ENCODE measurements at places on chromosomes 4 and X.

DNA sequence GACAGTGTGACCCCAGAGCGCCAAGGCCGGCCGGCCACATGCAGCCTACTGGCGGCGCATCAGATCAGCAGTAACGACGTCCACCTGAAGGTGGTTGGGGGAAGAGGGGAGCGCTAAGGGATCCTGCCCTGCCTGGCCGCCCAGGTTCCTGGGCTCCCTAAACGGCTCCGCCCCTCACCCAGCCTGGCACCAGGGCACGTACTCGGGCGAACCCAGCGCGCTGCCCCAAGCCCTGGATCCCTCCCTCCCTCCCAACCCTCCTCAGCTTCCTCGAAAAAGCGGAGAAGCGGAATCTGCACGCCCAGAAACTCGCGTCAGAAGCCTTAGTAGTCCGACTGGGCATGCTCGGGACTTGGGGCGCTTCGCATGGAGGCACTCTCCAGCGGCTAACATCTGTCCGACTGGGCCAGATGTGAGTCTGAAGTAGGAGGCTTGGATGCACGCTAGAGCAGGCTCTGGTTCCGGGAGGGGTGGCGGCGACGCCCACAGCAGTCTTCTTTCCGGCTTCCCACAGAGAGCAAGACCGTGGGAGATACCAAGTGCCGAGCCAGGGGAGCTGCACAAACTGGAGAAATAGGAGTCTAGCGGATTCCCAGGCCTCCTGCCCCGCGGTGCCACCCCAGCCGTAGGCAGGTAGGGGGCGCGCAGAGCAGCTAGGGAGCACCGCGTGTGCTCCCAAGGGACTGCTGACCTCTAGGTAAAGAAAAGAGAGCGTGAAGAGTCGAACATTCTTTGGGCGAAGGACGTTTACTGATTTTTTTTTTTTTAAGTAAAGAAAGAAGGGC is 114.3 kb upstream of the TEX13C start:
- no peak for DNase-seq

- no peak for DNase-seq
Observed at GRCh38 chr4:57080781-57081650, 29.2 kb downstream of the IGFBP7 start.

- DNase-seq = peak; percentile 52
Observed at GRCh38 chrX:125826080-125826479, 340.0 kb downstream of the DCAF12L2 start.

DNA sequence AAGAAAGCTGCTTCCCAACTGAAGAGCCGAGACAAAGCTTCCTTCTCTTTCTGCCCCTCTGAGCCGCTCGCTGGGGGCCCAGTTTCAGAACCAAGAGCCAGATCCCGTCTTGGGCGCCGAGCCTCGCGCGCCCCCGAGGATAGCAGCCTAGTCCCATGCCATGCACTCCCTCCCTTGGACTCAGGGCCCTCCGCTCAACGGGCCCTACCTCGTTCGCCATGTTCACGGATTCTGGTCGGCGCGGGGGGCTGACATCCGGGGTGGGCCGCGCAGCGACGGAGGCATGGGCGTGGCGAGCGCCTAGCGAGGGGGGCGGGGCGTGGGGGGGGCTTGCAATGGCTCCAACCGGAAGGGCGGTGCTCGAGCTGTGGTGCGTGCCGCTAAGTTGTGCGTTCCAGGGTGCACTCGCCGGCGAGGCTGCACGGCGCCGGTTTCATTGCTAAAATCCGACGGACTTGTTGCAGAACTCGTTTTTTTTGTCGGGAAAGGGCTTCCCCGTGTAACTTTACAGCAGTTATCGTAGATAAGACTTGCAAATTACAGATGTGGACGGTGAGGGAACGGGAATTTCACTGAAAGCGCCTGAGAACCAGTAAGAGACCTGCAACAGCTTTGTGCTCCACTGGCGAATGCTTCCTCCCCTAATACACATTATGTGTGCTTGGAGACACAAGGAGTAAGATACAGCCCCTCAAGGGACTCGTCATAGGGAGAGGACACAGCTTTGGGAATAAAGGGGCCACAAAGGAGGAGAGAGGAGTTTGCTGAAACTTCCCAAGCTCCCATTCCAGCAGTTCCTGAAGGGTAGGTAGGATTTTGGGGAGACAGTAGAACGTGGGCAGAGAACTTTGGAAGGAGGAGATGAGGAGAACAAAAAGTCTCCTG is at the start of gene ADH5:
Gene ADH5 (minus strand): TSS at position 308 of the 885 bp plus-strand sequence. CDS start 88 bp downstream, at position 220.
- peak; percentile 75 for DNase-seq

DNA sequence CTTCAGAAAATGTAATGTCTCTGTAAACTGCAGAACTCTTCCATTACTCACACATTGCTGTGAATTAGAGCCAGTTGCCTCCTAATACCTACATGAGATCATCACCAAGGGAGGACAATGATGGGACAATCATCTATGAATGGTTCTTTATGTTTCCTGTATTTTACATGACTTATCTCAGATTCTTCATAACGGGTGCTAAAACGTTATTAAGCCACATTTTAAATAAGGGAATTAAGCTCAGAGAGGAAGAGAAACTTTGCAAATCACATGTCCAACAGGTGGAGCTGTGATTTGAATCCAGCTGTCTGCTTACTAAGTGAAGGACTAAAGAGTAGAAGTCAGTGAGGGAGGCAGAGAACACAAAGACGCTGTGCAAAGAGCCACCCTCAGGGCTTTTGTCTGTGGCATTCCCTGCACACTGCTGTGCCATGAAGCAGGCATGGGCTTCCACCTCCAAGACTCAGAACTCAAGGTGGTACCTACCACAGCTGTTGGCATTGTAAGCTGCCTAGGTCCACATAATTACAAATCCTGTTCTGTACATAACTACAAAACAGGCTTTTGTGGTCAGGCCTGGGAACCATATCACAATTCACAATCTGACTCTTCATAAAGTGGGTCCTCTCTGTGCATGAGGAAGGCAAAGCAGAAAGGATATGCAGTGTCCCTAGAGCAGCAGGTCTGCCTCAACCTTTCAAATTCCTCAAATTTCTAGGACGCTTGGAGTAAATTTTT is 12.8 kb downstream of the TBC1D9 start:
- peak; percentile 72 for DNase-seq

DNA sequence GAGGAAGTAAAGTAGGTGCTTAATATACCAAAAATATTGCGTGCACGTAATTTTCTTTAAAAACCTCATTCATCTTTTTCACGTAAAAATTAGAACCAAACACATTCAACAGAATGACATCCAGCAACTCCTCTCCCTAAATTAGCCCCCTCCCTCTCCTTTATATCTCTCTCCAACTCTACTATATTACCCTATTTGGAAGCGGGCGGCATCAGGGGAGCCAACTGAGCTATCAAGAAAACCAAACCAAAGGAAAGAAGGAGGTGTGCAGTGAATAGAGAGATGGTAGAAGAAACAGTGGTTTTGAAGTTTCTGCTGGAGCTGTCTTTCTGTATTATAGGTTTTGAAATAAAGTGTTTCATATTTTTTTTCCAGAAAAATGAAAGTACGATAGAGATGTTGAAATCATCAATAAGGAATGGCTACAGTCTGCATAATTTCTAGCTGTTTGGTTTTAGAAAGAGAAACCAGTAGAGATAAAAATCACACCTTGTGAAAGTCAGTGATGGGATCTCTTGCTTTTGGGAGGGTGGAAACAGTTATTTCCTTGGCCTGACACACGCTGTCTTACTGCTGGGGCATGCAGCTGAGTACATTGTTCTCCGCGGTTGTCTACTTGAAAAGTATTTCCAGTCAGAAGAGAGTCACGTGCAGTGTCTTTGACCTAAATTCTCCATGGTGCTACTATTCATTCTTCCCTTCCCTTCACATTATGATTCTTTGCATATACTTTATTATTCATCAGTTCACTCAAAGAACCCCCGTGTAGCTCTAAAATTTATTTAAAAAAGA is 94.1 kb upstream of the WDR17 start:
- no peak for DNase-seq

- DNase-seq = peak; percentile 63
Observed at GRCh38 chr4:22515145-22515887, 550 bp downstream of the ADGRA3 start.

- DNase-seq = peak; percentile 11
Observed at GRCh38 chrX:14028473-14028872, 1.2 kb downstream of the GEMIN8 start.

DNA sequence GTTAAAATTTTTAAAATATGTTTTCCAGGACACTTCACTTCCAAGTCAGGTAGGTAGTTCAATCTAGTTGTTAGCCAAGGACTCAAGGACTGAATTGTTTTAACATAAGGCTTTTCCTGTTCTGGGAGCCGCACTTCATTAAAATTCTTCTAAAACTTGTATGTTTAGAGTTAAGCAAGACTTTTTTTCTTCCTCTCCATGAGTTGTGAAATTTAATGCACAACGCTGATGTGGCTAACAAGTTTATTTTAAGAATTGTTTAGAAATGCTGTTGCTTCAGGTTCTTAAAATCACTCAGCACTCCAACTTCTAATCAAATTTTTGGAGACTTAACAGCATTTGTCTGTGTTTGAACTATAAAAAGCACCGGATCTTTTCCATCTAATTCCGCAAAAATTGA is 49.7 kb downstream of the XIAP start:
- DNase-seq = no peak

- no peak for DNase-seq
Observed at GRCh38 chr4:153652051-153652784, 31.9 kb upstream of the TLR2 start.

DNA sequence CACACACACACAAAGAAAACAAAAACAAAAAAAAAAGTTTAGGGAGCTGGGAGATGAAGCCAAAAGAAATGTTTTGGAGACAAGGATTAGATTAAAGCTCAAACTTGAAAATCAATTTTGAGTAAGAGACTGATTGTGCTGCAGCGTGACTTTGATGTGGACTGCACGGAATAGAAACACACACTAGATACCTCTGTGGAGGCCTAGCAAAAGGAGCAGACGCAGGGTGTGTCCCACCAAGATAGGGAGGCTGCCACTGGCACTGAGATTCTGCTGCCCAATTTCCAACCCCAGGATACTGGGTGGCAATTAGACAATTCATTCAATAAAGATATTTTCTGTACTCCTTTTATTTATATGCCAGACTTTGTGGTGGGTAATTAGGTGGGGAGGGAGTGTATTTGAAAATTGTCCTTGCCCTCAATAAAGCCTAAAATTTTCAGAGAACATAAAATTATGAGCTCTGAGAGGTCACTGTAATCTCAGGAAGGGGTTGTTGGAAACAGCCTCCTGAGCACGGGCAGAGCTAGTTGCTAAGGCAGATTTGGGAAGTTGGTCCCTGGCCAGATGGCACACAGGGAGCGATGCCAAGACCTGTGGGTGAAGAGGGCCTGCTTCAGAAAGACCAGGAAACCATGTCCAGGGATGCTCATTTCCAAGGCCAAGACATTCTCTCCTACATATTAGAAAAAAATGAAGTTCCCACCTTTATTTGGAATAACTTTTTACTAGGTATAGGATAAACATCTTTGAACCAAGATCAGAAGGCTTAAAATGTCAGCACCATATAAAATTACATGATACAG is 1.9 kb upstream of the PPP3CA start:
- no peak for DNase-seq

Measured in MM.1S (cell line).